GM13976 (cell line): ENCODE measurements at places on chromosomes 1 and 21.

GRCh38 chr21:34091607-34092006, 18.2 kb downstream of the MRPS6 start:
- no peak for DNase-seq

DNA sequence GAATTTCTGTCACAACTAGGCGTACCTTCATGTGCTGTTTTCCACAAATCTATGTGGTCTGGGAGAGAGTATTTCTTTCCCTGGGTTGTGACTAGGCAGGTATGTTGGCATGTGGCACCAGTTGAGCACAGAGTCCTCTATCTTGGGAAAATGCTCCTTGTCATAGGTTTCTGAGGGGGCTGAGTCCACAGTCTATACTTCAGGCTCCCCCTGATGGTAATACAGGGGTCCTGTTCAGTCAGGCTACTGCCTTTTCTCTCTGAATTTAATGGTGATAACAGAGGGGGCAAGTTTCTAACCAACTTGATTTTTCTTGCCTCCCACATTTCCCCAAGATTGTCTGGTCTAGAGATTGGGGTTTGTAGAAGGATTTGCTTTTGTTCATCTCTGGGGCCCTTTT, 35.8 kb downstream of the VANGL1 start:
- DNase-seq = no peak

DNA sequence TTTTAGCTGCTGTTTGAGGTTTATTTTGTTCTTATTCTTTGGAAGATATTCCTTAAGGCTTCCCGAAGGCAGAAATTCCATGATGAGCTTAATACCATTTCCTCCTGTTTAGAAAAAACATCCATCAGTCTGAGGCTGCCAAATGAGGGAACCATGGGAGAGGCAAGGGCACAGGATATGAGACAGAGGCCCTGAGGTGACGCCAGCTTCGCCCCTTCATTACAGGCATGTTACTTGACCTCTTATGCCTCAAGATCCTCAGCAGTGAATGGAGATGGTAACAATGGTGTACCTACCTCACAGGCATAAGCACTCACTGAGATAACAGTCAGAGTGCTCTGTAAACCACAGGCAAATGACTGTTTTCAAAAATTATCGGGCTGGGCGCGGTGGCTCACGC, 93.6 kb downstream of the RAVER2 start:
- DNase-seq = no peak

DNA sequence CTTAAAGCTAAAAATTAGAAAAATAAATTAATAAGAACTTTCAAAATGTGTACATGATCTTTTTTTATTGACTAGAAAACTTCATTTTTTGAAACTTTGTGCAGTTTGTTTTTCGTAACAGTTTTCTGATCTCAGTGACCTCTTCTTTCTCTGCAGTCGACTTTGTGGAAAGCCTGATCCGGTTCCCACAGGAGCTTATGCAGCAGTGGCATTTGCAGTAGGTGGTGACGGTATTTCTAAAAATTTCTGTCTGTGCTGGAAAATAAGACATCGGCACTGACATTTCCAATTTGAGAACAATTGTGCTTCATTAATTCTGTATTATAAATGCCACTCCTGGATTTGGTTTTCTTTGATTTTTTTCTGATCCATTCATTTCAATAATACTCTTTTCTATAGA, 68.8 kb downstream of the CLDN17 start:
- DNase-seq = no peak

DNA sequence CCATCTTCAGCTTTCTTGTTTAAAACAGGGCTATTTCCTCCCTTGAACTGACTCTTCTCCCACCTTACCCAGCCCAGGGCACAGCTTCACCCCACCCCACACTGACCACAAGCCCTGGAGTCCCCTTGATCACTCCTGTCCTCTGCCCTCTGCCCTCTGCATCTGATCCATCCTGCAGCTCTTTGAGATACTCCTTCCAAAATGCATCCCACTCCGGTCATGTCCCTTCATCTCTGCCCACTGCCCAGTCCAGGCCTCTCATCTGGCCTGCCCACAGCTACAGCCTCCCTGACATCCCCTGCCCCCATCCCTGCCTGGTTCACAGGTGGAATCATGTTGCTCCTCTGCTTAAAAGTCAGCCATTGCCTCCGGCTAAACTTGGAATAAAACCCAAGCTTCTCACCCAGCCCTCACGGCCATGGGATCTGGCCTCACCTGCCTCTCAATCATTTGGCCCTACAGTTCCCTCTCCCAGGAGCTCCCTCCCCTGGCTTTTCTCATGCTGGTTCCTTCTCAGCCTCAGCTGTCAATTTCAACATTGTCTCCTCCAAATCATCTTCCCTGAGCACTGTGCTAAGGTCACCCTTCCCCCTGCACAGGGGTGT, 202.0 kb downstream of the MATN1 start:
- no peak for DNase-seq

DNA sequence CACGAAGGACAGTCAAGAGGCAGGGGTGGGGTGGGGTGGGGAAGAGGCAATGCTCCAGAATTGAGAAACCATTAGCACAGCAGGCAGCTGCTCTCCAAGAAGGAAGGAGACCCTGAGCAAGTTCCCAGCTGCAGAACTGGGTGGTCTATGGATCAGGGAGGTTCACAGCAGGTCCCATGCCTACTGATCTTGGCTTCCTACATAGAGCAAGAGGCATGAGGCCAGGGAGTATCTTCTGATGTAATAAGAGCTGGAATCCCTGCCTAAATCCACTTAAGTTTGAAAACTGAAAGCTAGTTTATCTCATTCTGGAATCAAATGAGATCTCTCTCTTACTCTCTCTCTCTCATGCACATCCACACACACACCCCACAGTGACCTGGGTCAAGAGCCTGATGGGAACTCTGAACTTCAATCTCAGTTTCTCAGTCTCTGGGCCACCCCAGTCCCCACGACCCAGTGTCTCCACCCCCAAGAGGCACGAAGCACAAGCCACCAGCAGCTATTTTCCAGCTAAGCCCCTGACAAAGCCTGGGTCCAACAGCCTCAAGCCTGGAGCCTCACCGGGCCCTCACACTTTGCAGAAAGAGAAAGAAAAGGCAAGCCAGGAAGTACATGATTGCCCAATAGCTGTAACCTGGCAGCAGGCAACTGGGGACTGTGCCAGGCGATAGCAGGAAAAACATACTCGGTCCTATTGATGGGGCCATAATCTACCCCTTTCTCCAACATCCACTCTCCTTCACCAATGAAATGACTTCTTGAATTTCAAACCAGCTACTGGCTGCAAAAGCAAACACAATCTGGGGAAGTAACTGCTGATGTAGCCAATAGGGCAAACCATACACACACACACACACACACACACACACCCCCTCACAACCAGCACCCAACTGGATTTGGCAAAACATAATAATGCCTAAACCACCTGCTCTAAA, 2.2 kb downstream of the NUAK2 start:
- no peak for DNase-seq

DNA sequence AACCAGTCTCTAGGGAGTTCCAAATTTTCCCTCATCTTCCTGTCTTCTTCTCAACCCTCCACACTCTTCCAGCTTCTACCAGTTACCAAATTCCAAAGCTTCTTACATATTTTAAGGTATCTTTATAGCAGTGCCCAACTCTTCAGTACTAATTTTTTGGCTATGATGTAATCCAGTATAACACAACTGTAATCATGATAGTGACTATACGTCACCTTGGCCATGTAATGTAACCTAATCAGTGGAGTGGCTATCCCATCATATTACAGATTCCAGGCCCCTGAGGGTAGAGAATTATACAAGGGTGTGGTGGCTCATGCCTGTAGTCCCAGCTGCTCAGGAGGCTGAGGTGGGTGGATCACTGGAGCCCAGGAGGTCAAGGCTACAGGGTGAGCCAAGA, 143.2 kb downstream of the CLEC20A start:
- DNase-seq = no peak

- DNase-seq = peak; percentile 58
Observed at GRCh38 chr1:207863893-207864535, 46.9 kb downstream of the CD34 start.

GRCh38 chr1:108106775-108107174, 93.4 kb downstream of the SLC25A24 start:
- DNase-seq = no peak

DNA sequence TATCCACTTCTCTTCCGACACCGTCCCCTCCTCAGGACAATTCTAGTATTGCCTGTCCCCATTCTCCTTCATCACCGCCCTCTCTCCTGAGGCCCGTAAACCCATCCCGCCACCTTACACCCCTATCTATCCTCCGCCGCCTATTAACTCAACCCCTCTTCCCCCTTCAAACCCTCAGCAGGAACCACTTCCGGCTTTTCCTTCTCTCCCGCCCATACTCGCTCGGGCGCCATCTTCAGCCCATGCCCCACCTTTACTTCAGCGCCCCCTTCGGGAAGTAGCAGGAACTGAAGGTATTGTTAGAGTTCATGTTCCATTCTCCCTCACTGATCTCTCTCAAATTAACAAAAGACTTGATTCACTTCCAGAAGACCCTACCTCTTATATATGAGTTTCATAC, 31.6 kb downstream of the VN1R5 start:
- DNase-seq = no peak

DNA sequence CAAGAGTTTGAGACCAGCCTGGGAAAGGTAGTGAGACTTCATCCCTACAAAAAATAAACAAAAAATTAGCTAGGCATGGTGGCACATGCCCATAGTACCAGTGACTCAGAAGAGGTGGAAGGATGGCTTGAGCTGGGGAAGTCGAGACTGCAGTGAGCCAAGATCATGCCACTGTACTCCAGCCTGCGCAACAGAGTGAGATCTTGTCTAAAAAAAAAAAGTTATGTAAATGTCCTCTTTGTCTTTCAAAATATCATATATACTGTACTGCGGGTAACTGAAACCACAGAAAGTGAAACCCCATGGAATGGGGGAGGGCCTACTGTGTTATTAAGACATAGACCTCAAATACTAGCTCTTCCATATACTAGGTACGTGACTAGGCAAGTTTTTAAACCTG, 20.8 kb downstream of the ACADM start:
- DNase-seq = peak; percentile 25

DNA sequence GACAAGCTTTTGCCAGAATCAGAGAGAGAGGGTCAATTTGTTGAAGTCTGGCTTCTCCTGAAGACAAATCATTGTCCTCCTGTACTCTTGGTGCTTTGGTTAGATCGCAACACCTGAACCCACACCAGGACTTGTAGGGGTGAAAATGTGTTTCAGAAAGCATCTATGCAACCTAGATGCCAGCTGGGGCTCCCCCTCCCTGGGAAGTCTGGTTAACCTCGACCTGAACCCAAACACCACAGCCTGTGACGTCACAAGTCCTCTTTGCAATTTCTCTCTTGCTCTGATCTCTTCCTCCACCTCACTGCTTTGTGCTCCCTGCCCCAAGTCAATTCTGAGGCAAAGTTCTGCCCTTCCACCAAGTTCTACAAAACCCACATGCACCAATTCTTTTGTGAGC, 42.8 kb upstream of the USP24 start:
- no peak for DNase-seq

- peak; percentile 38 for DNase-seq
Observed at GRCh38 chr1:94335950-94336349, 82.2 kb upstream of the ABCD3 start.

- DNase-seq = peak; percentile 78
Observed at GRCh38 chr1:64469977-64470664, at the start of gene CACHD1. Gene CACHD1 (plus strand): TSS chr1:64470129. CDS start chr1:64470745, 616 bp downstream.

- no peak for DNase-seq
Observed at GRCh38 chr21:22253761-22254160, 1255.6 kb downstream of the NCAM2 start.

DNA sequence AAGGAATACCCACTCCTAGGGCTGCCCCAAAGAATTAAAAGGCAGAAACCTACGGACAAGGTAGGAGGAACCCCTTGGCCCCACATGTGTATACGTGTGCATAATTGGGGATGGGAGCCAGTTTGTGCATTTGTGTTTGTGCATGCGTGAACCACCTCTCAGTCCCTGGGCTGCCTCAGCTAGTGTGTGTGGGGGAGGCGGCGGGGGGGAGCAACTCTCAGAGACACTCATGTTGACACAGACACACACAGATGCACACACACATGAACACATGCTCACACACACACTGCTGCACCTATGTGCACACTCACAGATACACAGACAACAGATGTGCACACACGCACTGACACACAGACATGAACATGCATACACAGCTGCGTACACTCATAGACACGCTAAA, 5.1 kb downstream of the LDLRAD1 start:
- DNase-seq = no peak

DNA sequence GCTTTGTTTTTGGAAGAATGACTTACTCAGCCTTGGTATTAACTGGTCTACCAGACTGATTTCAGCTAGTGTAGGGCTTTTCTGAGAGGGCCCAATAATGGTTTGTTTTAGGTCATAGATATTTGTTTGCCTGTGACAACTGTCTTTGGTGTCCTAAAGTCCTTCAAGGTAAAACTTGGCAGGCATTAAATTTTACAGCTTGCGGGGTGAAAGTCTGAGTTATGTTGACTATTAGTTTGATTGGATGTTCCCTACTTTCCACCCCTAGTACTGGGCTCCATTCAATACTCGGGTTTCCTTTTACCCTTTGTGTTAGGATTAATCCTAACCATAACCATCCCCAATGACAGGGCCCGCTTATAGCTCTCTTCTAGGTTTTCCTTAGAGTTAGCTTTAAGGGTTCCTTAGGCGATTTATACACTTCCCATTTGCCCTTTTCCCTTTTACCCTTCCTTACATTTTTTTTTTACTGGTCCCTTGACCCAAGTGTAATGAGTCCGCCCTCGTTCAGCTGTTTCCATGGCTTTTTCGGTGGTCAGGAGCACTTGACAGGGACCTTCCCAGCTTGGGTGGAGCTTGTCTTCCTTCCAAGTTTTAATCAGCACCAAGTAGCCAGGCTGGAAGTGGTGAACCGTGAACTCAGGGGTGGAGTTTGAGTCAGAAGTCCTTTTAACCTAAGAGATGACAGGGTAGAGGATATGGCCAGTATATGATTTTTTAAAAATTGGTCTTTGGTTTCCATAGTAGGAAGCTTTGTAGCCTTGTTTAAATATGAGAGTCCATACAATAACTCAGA, 28.5 kb upstream of the LCE5A start:
- DNase-seq = no peak

DNA sequence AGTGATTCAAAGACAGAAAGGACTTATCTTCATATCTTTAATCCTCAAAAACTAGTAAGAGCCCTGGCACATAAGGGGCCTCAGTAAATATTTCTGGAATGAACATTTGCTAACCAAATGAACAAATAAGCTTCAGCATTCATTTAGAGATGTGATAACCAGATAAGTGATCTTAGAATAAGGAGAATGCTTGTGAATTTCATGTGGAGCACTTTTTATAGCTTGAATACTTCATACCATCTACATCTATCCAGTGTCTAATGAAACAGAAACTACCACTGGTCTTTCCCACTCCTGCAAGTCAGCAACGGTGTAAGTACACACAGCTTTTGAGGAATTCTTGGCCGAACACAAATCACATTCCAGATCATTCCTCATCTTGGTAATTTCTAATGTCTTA, 38.5 kb downstream of the EDEM3 start:
- DNase-seq = no peak

- no peak for DNase-seq
Observed at GRCh38 chr1:33634143-33634542, 161.7 kb downstream of the ZSCAN20 start.
